Naive thymus-derived CD8-positive, alpha-beta T cell (primary cell): ENCODE measurements at places on chromosomes 3 and 15.

- no peak for DNase-seq
Observed at GRCh38 chr3:187340578-187340977, 27.6 kb upstream of the RTP4 start.

GRCh38 chr15:53910236-53910849 lies 67.9 kb upstream of the UNC13C start:
- DNase-seq: no peak

DNA sequence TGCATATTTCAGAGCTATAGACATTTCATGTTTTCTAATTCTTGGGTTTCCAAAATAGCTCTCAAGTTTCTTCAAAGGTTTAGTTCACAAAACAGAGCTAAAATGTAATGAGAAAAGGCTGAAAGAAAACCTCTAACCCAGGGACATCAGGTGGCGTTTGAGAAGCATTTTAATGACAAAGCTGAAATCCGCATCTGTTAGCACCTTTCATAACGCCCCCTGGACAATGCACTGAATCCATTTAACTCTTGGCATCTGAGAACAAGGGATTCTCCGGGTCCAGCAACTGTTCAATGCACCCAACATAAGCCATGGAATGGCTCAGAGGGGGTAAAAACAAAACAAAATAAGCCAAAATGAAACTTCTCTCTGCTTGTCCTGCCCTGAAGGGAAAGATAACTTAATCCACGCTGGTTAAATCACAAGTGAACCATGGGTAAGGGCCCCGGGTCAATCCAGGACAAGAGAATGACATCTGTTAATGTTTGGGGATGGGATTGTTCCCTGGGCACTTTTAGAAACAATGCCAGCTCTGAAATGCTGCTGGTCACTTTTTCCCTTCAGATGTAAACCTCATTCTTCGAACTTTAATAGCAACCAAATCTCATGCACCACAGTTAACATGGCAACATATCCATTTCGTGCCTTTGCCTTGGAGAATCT lies 466.2 kb upstream of the ADAMTS9 start:
- no peak for DNase-seq

DNA sequence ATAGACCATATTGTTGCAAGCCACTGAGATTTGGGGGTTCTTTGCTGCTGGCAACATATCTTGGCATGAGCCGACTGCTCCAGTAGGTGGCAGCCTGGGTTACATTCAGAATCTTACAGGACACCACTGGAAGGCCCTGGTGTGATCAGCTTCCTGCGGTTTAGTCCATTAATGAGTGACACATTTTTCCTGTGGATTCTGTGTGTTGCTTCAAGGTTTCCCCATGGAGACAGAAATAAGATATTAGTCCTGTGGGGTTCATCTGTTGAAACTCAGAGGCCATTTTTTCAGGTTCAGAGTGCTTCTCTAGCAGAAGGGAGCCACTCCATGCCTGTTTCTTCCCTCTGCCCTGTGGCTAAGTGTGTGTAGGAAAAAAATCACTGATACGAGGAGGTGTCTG lies 116.2 kb downstream of the MFSD1 start:
- DNase-seq: no peak

GRCh38 chr15:101090428-101090790 lies 161.4 kb downstream of the CHSY1 start:
- no peak for DNase-seq

GRCh38 chr3:76242886-76243753 lies 457.8 kb upstream of the ZNF717 start:
- no peak for DNase-seq

GRCh38 chr3:153595186-153595815 lies 433.3 kb downstream of the RAP2B start:
- no peak for DNase-seq
